ENCODE measurements at places on chromosomes 4 and X.
A peak's percentile ranks its signal among the peaks of the same experiment; 100 is the strongest.

- no peak for DNase-seq
These were observed 5.9 kb downstream of the IRAK1 start for GRCh38 chrX:154013614-154014360.

DNA sequence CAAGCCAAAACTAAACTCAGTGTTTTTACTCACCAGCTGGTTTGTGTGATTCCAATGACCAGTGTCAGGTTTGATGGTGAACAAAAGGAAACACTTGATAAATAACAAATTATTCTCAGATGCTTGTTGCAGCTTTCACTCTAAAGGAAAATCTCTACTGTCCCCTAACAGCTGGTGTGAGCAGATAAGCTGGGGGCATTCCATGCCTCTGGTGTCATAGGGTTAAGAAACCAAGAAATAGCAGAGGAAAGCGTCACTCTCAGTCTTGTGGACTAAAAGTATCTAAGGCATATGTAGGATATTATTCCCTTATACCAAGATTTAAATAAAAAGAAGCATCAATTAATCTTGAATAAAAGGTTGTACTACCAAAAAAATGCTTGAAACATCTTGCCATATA lies 24.3 kb downstream of the TRPC5 start:
- DNase-seq = no peak

- no peak for DNase-seq
These were observed 202.7 kb downstream of the NR3C2 start for GRCh38 chr4:148239494-148239985.

DNA sequence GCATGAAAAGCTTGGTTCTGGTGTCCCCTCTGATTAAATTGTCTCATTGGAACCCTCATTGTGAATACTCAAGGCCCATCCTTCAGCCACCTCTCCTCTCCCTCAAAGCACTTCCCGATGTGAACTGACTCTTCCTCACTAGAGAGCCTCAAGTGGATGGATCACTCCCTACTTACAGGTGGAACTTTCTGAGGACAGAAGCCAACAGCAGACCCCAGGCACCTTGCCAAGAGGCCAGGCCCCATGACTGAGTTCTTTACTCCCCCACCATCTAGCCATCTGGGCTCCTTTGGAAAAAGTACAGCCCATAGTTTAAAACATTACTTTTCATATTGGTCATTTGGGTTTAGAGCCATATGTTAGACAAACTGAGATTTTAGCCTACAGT lies 224.1 kb downstream of the SHROOM3 start:
- no peak for DNase-seq

- DNase-seq = no peak
These were observed 232.9 kb upstream of the ANKRD50 start for GRCh38 chr4:124945422-124945821.

GRCh38 chr4:74504212-74504611 lies 59.3 kb downstream of the AREG start:
- no peak for DNase-seq

- no peak for DNase-seq
These were observed 7.8 kb upstream of the RNF128 start for GRCh38 chrX:106718709-106719108.

- peak; percentile 8 for DNase-seq
These were observed 283.7 kb downstream of the PACRGL start for GRCh38 chr4:20983763-20984575.

GRCh38 chrX:123739474-123739873 lies 6.6 kb upstream of the THOC2 start:
- DNase-seq = no peak

- DNase-seq = no peak
These were observed 73.1 kb downstream of the HPGD start for GRCh38 chr4:174449152-174449551.

DNA sequence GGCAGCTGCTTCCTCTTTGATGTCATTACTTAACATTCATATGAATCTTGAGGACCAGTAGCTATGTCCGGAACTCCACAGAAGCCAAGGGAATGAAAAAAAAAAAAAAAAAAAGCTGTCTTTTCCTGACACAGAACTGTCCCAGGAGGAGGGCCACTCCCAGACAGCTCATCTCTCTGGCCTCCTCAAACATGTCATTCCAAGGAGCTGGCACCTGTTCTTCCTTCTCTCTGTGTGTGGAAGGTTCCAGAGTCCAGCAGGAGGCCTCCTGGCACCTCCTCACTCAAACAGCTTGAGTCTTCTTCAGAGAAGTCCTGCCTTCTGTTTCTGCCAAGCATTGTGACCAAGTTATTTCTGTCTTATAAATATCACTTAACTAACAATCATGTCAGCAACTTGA lies 458.5 kb downstream of the AFF2 start:
- DNase-seq = no peak

DNA sequence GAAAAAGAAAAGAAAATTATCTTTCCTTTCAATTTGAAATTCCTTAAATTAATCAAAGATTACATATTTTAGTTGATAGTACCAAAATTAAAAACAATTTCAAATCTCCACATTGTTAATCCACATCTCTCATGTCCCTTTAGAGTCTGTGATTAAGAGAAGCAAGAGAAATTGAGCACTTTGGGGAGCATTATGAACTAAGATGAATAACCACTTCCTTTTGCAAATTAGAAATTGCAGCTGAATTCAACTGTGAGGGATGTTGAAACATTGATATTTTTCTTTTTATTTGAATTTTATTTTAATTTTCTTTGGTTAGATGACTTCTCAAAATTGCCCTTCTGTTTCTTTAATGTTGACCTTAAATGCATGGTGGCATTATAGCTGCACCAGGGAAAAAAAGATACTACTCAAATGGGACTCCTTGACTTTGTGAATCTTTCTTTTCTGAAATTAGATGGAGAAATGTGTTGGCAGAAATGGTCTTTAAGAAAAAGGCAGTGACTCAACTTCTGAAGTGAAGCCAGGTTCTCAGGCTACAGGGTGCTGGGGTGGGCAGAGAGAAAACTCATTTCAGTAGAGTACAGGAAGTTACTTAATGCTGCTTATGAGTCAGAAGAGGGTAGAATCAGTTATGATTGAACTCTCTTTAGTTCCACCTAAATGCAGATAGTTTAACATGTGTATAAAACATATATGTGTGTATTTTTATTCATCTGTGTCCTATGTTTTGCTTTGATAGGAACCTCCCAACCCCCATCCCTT lies 92.0 kb upstream of the TNIP3 start:
- DNase-seq = no peak

DNA sequence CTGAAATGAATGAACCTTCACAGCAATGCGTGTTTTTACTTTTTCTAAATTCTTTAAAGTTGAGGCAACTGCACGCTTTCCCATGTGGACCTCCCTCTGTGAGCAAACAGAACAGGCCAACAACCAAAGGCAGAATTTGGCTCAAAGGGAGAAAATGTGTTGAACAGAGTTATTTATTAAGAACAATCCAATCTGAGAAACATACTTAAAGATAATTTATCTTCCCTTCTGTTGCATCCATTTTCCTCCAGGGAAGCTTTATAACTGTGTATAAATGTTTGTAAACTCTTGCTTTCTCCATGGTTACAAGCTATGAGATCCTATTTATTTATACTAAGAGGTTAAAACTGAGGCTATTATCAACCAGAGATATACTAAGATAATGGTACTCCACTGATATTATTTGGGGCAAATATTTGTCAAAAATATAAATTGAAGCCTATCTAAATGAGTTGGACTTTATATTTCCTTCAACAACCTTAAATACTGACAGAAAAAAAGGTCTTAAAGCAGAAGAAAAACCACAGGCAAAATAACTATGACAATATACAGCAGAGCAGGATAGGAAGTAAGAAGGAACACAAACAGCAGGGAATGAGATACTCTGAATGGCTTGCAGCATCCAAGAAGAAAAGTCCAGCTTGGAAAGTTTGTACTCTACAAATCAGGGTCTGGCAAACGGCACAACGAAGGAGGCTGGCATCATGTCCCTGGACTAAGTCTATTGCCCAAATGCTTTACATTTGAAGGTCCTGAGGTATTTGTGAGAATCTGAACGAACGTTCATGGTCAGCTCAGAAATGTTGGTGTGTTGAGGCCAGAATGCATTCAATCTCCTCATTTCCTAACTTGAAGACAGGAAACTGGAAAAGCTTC lies 663.2 kb upstream of the INTU start:
- no peak for DNase-seq

- no peak for DNase-seq
These were observed 18.2 kb downstream of the TMEM255A start for GRCh38 chrX:120293015-120293414.

DNA sequence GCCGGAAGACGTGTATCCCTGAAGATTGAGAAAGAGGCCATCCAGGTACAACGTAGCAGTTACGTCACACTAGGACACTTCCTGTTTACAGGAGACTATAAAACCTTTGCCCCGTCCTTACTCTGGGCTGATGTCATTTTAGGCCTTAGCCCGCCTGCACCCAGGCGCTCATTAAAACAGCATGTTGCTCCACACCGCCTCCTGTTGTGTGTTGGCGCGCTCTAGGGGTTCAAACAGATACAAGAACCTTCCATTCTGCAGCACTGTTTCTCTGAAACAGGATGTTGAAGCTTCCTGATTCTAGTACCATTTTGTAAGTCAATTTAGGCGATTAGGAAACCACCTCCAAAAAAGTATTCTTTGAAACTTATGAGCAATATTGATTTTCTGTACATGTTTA lies 722.1 kb downstream of the PCDH7 start:
- no peak for DNase-seq

- no peak for DNase-seq
These were observed 138.3 kb upstream of the PUDP start for GRCh38 chrX:7286168-7286837.

DNA sequence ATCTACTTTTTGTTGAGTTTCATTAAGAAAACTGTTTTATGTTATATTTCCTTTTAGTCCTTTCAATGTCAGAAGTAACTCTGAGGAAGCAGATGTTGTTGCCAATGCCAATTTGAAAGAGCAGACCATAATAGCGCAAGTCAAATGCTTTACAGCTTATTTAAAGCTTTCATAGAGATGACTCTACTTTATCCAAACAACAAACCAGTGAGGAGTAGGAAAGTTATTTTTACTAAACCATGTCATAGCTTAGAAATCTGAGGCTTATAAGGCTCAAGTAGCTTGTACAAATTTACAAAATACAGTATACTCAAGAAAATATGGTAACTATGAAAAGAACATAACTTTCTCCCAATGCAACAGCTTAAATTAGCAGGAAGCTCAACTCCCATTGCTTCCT lies 40.1 kb upstream of the SPOCK3 start:
- DNase-seq = no peak

DNA sequence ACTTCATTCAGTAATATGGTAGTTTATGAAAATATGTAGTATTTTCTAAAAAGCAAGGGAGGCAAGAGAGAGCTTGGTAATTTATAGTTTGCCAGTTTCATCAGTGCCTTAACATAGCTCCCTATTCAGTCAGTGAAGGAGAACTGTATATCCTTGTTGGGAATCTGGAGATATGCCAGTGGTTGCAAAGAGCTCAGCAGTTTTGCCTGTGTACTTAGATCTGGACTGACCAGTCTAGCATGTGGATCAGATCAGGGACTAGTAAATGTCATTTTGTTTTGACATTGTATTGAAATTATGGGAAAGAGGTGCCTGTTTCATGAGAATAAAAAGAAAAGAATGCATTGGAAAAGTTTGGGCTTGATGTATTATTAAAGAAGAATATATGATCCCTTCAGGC lies 88.6 kb downstream of the ZIC3 start:
- no peak for DNase-seq
